ENCODE measurements at places on chromosomes 3 and 15.

DNA sequence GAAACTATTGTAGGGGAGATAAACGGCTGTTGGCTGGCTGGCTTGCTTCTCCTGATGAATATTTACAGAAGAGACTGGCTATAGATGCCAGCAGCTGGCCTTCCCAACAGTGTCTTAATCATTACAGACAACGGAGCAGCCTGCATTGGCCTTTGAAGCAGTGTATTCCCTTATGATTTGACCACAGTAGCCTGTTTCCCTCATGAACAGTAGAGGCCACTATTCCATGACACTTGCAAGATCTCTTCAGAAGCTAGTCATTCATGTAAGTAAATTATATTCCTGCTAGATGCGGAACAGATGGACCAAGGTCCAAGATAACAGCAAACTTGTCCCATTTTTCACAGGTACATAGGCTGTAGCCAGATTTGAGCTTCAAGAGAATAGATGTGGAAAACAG, 47.3 kb downstream of the TMCO5A start:
- no peak for DNase-seq

DNA sequence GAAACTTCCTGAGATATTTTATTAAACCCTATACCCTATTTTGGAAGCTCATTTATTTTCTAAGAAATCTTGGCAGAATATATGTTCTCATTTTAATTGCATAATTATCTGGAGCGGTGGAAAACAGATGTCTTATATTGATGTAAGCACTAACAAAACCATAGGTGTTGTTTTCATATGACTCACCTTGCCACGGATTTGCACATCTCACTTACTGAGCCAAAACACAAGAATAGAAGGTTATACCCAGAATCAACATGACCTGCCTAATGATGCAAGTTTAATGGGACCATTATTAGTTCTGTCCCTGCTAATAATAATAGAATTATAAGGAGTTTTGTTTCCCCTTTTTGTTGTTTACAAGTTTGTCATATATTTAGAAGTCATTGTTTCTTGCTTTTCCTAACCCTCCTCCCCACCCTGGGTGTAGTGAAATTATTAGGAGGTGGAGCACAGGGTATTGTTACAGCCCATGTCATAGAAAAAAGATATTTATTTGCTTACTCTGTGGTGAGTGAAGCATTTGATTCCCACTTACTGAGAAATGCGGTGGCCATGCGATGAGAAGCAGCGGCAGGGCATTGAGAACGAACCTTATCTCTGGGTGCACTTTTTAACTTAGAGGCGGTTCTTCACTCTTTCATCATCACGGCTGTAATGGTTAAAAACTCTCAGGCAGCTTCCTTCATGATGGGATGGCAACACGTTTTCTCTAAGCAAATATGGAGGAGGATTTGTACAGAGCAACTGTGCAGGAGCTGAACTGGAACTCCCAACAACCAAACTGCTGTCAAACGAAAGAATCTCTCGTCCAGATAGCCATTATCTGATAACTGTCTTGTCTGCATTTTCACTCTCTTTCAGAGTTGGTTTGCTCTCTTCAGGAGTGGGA, 521 bp downstream of the IL5RA start:
- no peak for DNase-seq

DNA sequence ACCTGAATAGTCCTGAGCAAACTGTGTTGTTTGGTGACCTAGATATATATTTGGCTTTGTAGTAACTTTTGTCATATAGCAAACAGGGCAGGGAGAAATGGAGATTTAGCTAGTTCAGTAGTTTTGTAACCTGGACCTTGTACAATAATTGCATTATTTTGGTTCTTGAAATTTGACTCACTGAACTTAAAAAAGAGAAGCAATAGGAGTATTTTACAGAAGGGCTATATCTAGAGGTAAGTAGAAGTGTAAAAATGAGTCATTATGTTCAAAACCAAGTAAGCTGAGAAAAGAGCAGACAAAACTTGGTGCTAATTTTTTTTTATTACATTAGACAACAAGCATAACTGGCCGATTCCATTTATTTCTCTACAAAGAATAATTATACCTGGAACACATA, 505.4 kb downstream of the ZIC1 start:
- DNase-seq: no peak

DNA sequence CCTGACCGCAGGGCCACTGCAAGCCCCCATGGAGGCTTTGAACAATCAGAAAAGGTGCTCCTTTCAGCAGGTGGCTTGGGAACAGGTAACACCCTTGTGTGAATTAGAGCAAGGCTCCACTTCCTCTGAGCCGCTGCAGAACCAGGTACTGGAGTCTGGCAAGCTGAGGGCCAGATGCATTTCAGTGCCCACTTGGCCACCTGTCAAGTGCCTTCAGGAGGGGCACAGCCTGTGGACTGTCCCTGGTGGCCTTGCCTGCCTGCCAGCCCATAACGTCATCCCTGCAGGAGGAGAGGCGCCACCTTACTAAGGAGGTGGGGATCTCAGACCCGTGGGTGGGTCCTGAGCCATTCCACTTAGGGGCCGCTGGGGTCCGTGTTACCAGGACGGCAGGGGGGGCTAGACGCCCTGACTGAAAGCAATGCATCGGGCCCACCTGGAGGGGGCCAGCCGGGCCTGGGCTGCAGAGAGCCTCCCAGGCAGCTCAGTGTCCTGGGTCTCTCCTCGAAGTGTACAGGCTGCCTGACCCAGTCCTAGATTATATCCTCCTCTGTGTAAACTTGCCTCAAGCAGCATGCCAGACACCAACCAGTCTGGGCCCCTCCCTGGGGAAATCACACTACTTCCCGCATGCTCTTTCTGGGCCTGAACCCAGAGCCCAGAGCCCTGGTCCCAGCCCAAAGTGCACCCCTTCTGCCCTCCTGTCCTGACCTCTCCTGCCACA, 16.1 kb downstream of the SPTBN5 start:
- no peak for DNase-seq

DNA sequence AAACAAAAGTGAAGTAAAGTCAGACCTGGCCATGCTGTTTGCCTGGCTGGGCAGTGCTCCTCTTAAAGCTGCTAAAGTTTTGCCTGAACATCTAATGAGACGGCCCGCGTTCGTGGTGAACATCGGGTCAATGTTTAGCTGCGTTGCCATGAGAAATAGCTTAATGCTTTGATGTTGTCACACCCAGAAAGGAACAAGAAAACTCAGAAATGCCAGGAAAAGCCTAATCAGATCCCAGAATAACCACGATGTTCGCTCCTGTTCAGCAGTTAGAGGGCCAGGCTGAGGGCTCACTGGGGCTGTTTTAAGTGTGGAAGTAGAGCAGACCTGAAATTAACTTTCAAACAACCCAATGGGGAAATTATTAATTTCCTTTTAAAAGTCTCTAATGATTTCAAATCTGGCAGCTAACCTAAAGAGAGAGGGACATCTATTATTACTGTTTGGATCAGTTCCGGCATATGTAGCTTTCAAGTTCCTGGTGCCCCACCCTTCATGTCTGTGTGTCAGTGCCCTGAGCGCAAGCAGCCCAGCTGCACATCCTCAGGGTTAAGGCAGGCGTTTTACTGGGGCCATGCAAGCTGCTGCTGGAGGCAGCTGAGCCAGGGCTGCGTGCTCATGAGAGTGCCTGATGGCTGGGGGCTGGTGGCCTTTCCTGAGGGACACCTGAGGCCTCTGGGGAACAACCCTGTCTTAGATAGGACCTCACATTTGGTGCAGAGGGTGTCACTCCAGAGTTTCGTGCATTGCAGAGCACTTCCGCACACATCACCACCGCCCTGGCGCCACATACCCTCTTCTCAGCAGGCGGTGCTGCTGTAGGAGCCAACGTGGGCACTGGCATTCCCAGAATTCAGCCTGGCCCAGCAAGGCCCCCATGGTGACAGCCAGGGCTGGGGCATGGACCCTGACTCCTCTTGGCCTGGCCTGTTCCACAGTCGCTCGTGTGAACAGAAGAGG, 76.6 kb downstream of the LRRK1 start:
- no peak for DNase-seq

DNA sequence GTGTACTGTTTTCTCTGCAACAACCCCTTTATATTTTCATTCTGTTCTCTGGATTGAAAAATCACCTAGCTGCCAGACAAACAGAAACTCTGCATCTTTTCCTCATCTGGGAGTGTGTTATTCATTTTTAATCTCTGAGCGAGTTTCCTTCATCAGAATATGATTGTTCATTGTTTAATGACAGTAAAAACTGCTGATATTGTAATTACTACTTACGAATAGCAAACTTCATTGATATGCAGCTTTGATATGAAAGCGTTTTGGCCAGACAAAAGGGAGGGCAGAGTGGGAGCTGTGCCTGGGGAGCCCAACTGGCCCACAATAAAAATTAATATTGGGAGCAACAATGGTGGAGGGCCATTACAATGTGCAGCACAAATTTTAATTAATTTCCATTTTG, 132.7 kb upstream of the SKOR1 start:
- DNase-seq: no peak

DNA sequence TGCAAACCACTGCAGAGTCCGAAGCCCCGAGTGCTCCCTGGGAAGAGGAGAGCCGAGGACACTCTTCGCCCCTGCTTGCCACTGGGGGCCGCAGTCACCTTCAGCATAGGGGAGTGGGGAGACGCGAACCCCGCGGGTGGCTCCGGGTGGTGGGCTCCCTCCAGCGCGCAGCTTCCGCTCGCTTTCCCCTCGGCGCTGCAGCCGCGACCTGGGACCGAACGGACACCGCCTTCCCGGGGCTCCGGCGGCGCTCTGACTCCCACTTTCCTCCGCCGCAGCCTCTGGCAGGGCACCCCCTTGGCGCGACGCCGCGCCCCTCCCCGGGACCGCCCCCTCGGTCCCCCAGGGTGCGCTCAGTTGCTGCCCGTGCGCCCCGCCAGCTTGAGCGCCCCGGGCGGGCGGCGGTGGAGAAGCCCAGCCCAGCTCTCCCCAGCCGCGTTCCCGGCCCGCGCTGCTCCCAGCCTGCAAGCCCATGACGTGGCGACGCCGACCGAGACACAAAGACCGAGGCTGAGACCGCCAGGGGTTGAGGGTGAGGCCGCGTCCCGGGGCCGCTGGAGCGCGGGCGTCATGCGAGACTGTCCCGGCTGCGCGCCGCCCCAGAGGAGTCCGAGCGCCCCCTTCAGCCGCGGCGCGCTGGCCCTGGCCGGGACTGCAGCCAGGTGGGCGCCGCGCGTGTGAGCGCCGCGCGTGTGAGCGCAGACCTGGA, at the start of gene MINAR1:
TSS of gene MINAR1 (plus strand) at position 701 of the 709 bp plus-strand sequence. CDS start 23,812 bp downstream, outside the sequence.
- no peak for DNase-seq
